SK-N-SH (cell line): ENCODE measurements at places on chromosomes 7 and 10.

DNA sequence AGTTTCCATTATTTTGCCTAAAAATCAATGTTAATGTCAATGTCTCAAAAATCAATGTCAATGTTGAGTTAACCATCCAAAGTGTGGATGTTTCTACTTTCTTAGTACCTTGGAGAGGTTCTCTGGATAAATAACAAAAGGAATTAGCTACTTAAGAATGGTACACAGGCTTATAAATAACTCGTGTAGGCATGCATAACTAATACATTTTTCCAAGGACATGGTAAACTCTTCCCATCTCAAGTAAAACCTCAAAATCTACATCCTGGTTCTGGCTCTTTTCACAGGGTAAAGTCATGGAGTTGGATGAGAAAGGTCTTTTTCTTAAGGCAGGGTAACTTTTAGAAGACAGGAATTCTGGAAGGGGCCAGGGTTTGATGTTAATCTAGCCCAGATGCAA lies 59.9 kb downstream of the CAV1 start:
- no peak for DNase-seq

DNA sequence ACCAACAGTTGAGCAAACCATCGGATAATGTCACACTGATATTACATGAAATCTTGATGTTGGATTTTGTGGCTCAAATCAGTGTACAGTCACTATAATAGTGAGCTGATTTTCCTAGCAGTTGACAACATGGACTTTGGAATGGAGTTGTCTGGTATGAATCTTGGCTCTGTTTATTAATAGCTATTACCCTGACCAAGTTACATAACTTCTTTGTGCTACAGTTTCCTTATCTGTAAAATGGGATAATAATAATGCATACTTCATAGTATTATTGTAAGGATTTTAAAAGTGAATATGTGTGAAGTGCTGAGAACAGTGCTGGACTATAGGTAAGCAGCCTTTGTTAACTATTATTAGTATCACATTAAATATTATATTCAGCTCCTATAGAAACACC lies 26.1 kb upstream of the ANLN start:
- no peak for DNase-seq

DNA sequence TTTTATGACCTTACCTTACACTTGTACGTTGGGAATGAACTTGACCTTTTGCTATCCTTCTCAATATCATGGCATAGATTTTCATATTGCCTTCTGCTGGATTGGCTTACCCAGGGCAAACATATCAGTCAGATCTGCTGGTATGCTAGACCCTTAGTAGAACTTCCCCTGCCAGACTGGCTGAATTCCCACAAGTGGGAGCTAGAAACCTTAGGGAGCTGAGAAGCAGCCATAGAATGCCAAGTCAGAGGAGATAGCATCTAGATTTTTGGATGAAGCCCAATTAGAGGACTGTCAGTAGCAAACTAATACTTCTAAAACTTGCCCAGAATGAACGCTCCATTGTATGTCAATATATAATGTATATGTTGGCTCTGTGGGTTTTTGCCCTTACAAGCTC lies 385.0 kb downstream of the NXPH1 start:
- no peak for DNase-seq

DNA sequence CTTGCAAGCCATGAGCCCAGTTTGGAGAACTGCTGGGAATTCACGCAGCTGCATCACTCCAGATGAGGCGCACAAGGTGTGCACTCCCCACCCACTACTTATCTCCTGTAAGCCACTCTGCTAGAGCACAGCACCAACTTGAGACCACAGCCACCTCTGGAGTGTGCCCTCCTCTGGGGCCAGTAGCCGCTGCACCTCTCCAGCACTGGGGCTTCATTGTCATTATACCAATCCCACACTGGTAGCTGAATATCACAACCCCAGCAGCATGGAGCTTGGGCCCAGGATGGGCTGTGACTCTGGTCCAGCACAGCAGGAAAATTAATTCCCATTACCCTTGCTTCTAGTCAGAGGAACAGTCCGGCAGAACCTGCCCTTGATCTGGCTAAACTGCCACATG lies 125.6 kb downstream of the LSM5 start:
- DNase-seq: no peak

DNA sequence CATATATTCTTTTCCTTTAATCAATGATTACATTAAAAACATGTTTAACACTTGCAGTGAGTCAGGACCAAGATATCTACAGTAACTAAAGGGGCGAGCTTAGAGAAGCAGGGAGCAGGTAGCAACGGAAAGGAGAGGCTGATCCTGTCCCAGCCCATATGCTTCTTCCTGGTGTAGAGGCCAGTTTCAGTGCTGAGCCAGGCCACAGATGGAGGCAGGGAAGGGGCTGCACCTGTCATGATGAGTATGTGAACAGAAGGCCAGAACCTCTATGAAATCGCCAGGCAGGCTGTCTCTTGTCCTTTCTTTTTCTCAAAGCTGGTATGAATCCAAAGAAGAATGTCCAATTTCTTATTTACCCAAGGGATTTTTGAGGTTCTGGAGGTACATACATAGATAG lies 16.3 kb downstream of the REEP3 start:
- DNase-seq: no peak

- DNase-seq: no peak
These were observed 272.6 kb upstream of the NPSR1 start for GRCh38 chr7:34385384-34385783.

GRCh38 chr10:75033399-75034130 lies 77.9 kb upstream of the SAMD8 start:
- no peak for DNase-seq

DNA sequence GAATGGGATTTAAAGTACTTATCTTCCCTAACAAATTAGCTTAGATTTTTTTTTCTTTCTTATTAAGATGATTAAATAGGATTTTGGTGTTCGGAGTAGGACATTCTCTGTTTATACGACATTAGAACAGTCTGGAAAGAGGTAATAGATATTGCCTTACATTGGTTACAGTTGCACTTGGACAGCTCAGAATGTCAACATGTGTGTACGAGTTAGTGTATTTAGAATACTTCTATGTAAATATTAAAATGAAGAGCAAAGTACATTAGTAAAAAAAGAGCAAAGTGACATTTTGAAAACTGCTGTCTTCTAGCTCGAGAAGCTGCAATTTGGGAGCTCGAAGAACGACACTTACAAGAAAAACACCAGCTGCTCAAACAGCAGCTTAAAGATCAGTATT lies 51.5 kb downstream of the SLK start:
- DNase-seq: no peak

DNA sequence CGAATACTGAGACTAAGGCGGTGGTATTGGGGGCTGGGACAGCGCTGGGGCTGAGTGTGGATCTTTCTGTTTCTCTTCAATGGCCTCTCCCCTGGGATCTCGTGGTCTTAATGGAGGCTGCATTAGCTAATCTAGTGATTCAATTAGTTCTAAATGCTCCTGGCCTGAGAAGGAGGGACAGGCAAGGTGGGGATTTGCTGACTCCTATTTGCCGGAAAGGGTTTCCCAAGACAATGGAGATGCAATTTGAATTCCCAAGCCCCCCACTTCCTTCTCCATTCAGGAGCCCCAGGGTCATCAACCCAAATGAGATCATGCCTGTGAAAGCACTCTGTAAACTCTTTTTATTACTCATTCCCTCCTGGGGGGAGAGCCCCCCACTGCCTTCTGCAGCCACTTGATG lies 111.7 kb upstream of the PLXNA4 start:
- peak; percentile 38 for DNase-seq

GRCh38 chr7:135445690-135446089 lies 64.2 kb downstream of the CNOT4 start:
- no peak for DNase-seq

- no peak for DNase-seq
These were observed 108.1 kb downstream of the ANLN start for GRCh38 chr7:36497775-36498174.

DNA sequence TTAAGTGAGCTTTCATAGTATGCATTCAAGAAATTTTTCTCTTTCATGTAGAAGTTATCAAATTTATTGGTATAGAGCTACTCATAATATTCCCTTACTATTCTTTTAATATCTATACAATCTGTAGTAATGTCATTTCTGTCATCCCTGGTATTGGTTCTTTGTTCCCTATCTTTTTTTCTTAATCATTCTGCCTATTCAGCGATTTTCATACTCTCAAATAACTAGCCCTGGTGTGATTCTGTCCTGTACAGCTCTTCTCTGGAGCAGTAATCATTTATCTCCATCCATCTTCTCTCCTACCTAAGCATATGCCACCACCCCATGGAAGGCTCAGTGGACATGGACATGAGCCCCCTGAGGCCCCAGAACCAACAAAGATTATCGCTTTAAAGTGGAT lies 213.2 kb upstream of the NEBL start:
- no peak for DNase-seq

GRCh38 chr10:91409869-91410637 lies at the start of gene HECTD2:
Gene HECTD2 (plus strand): TSS chr10:91410344. CDS start chr10:91410439, 95 bp downstream.
- peak; percentile 90 for DNase-seq

DNA sequence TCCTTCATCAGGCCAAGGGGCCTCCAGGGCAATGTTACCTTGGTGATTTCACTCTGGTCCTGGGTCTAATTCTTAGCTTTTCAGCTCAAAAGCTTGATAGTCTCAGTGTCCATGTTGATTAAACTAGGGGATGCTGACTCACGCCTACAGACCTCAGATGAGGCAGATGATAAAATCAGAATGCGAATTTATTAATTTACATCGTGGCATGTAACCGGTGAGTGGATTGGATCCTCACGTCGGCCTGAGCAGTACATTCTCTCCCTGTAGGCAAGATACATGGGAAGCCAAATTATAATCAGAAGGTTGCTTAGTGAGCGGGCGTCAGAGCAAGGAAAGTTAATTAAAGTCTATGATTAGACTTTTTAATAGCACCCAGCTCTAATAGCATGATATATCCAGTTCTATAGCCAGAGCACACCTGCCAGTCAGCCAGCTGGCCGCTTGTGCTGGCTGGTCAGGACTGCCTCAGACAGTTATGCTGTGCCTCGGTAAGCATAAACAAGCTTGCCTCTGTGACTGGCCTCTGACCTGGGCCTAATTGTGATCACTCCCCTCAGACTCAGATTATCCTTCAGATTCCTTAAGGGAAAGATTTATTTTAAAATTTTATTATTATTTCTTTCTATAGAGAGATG lies 20.2 kb upstream of the CPA5 start:
- peak; percentile 41 for DNase-seq

DNA sequence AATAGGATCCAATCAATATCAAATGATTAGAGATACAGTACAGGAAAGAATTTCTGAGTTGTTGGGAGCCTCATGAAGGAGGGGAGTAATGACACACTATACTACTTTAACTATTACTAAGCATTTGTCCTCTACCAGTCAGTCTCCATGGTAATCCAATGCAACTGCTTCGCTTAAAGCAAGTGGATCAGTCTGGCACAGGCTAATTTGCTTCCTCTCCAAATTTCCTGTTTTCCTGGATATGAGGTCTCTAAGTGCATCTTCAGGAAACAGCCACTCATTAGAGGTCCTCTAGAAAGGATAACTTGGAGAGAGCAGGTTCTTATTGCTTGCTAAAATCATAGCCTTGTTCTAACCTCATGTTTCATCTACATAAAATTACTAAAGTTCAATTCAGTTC lies 8.4 kb upstream of the SEPTIN7 start:
- DNase-seq: no peak

DNA sequence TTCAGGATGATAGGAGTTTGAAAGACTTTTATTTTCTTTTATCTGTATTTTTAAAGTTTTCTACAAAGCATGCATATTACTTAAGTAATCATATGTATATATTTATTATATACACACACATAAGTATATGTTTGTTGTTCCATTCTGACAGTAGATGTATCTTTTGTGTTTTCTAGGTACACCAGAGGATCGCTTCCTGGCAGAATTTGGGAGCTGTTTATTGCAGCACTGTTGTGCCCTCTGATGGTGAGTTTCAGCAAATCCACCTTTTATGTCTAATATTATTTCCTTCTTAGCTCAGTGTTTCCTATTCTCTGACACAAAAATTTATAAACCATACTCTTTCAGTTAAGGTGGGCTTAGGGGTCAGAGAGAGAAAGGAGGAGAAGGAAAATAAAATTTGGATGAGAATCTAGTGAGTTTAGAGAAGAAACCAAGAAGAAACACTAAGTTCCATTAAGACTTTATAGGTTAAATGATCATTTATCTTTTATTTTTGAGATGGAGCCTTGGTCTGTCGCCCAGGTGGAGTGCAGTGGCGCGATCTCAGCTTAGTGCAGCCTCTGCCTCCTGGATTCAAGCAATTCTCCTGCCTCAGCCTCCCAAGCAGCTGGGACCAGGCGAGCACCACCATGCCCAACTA lies 59.2 kb upstream of the OIT3 start:
- DNase-seq: peak; percentile 57

DNA sequence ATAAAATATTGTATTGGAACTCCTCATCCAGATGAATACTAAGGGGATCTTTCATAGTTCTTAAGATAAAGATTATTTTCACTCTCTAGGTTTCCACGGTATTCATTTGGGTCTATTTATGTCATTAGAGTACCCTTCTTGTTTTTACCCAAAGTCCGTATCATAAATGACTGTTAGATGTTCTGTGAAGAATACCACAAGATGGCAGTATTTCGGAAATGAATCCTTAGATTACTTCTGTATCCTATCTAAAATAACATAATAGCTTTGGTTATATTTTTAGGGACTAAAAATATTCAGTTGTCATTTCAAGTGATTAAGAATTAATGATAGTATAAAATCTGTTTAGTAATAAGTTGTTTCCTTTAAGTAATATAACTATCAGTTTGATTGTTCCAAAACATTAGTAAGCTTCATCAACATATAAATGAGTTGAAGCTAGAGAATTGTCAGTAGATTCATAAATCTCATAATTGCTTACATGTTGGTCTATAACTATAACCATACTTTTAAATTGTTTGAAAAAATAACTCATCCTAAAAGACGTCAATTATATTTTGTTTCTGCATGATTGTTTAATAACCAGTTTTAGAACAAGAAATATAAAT lies 337.5 kb upstream of the KCND2 start:
- peak; percentile 12 for DNase-seq

DNA sequence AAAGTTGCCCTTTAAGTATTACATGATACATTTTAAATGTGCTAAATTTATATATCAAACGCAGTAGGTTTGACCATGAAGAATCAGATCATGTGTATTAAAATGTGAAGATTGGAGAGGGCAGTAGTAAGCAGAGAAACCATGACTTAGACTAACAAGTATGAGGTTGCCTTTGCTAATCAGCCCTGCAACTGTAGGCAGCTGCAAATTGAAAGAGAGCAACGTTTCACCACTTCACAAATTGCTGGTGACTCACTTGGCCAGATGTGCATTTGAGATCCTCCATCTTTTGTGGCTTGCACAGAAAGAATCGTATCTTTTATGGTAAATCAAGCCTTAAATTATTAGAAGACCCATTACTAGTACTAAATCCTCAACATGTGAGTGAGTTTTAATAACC lies 10.1 kb upstream of the SEMA3A start:
- DNase-seq: no peak

- no peak for DNase-seq
These were observed 248.4 kb upstream of the KLF6 start for GRCh38 chr10:4033341-4033896.

DNA sequence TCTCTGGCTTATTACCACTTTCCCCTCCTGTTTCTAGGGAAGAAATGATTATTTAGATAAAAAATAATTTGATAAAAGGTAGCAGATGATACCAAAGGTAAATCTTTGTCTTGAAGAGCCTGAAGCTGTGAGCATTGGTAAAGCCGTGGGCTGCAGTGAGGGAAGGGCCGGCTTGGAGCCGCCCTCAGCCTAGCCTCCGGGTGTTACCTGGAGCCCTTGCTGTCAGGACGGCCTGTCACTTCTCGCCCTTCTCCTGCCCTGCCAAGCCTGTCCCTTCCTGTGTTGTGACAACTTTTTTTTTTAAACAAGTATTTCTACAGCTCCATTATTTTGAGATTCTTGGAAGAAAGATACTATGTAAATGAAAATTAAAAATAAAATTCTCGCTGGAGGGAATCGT lies 7.0 kb downstream of the CUX1 start:
- DNase-seq: no peak
